ENCODE measurements at places on chromosomes 2 and 18.

- no peak for DNase-seq
These were observed 14.9 kb downstream of the HPCAL1 start for GRCh38 chr2:10317646-10318045.

- DNase-seq = peak; percentile 39
These were observed 678.7 kb downstream of the EPHA4 start for GRCh38 chr2:220893411-220893810.

- no peak for DNase-seq
These were observed 41.9 kb downstream of the CPO start for GRCh38 chr2:206981086-206981674.

DNA sequence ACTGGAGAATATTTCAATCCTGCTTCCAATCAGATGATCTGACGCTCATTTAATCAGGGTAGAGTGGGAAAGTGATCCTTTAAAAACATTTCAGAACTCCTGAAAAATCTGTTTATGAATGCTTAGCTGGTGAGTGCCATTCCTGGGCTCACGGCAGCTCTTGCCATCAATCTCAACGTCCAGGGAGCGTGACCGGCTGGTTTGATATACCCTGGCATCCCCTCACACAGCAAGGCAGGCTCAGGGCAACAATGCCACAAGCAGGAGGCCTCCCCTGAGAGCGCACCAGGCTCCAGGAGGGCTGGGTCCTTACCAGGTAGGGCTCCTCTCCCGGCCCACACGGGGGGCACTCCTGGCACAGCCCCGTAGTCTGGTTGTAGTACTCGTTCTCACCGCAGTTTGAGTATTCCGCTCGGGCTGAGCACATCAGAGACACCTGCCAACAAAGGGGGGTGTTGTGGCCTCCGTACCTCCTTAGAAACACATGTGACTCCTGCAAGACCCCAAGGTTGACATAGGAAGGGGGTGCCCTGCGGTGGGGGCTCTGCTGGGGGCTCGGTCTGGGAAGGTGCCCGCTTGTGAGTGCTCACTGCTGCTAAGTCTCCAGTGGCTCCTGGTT is 59.1 kb downstream of the EDAR start:
- no peak for DNase-seq

Measured in renal cortical epithelial cell (primary cell).